ENCODE measurements at places on chromosomes 2 and 18.
A peak's percentile ranks its signal among the peaks of the same experiment; 100 is the strongest.

GRCh38 chr2:151159109-151159662 lies 102.5 kb downstream of the RBM43 start:
- no peak for DNase-seq

DNA sequence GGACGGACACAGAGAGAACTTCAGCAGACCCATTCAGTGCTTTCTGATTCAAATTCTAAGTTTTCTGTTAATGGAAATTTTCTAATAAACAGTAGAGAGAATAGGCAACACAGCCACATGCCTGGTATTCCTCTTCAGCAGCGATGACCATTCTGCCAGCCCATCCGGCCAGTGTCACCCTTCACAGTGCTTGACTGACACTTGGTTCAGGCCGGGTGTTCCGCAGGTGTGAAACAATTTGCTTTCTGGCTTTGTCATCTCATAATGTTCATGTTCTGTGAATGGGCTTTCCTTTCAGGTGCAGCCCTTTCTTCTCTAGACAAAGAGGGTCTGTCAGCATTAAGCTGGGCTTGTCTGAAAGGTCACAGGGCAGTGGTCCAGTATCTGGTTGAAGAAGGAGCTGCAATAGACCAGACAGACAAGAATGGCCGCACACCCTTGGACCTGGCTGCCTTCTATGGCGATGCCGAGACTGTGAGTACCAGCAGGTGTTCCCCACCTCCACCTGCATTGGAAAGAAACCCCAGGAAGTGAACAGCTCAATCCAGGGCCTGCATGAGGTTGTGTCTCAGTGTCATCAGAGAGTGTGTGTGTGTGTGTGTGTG lies 67.0 kb downstream of the WDSUB1 start:
- no peak for DNase-seq

- DNase-seq, result no peak
Measured at GRCh38 chr18:2642771-2643170, 12.8 kb upstream of the SMCHD1 start.

GRCh38 chr2:169012812-169013627 lies 18.1 kb downstream of the ABCB11 start:
- no peak for DNase-seq

DNA sequence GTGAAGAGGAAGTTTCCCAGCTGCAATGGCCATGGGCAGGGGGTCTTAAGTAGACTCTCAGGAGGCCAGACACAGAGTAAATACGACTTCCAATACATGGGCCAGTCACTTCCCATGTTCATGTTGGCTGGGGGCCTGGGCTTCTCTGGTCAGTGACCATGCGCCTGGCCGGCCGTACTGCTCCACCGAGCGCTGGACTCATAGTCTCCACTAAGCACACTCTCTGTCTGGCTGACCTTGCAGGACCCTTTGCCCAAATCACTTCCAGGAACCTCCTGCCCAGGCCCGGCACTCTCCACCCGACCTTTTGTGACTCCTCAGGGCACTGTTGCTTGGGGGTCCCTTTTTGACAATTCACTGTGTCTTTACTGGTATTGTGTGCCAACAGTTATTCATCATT lies 69.3 kb downstream of the SOWAHC start:
- DNase-seq, result no peak

GRCh38 chr2:86468162-86469033 lies 27.2 kb downstream of the KDM3A start:
- DNase-seq, result peak; percentile 25
